ENCODE measurements at places on chromosomes 2 and 18.

GRCh38 chr18:6729247-6730091 lies at the start of gene ARHGAP28:
Gene ARHGAP28, plus strand, starts transcription at chr18:6729716. Its CDS starts 106 bp downstream, at chr18:6729822.
- DNase-seq: peak; percentile 80

DNA sequence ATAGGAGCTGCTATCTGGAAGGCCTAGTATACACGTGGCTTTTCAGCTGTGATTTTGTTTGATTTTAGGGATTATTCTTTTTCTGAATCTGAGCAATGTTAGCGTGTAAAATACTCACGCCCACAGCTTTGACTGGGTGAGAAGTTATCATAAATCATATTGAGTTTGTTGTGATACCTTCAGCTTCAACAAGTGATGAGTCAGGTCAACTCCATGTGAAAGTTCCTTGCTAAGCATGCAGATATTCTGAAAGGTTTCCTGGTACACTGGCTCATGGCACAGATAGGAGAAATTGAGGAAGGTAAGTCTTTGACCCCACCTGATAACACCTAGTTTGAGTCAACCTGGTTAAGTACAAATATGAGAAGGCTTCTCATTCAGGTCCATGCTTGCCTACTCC lies at the start of gene GKN1:
TSS of gene GKN1 (plus strand) at position 386 of the 400 bp plus-strand sequence. CDS start 42 bp downstream, outside the sequence.
- no peak for DNase-seq

- no peak for DNase-seq
These were observed 27.2 kb upstream of the FAM136A start for GRCh38 chr2:70328921-70329561.

DNA sequence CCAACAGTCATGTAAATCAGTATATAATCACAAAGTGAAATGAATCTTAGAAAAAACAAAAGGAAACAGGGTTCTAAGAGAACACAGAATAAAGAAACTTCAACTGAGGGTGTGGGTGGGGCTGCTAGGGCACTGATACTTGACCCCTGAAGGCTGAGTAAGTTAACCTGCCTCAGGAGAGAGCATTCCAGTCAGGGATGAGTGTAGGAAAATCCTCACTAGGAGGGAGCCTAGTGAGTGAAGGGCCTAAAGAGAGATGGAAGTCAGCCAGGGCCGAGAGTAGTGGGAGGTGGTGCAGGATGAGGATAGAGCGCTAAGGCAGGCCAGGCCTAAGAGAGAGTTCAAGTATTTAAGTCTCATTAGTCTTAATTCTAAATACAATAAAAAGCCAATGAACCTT lies 342.6 kb downstream of the SATB2 start:
- no peak for DNase-seq

GRCh38 chr18:36403896-36404820 lies 106.6 kb downstream of the FHOD3 start:
- DNase-seq: no peak

DNA sequence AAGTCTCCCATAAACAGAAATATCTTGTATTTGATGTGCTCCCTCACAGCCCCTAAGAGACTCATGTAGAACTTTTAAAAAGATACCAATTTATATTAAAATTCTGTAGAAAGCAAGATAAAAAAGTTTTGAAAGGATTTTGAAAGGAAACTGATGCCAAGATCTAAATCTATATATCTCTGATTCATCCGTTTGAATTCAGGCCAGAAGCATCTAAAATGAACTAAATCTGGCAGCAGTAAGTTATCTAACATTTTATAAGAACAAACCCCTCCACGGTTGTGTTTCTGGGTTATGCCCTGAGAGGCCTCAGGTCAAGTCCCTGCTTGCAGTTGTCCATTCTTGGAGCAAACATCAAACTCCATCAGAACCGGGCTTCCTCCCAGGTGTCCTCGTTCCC lies 165.8 kb downstream of the FBXO15 start:
- DNase-seq: no peak

- DNase-seq: no peak
These were observed 246.4 kb downstream of the VAPA start for GRCh38 chr18:10160251-10160650.

- DNase-seq: no peak
These were observed 93.9 kb downstream of the SH3RF3 start for GRCh38 chr2:109222825-109223471.

DNA sequence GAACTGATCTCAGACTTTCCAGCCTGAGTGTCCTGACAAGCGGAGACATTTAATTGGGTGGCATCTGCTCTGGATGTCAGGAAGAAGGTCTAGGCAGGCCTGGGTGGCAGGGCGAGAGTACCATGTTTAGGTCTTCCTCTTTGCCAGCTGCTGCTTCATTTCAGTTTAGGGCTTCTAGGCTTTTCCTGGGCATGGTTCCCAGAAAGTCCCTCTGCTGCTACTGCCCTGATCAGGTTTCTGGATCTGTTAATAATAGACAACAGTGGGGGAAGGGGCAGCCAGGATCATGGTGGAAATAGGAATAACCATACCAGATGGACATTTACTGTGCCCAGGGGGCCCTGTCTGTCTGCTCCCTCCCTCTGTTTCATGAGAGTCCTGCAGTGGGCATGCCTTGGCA lies 2.3 kb upstream of the PLCD4 start:
- DNase-seq: no peak

- no peak for DNase-seq
These were observed 229.8 kb downstream of the CCDC178 start for GRCh38 chr18:33210575-33211189.

GRCh38 chr2:102615620-102616436 lies 3.5 kb upstream of the SLC9A2 start:
- DNase-seq: peak; percentile 27

DNA sequence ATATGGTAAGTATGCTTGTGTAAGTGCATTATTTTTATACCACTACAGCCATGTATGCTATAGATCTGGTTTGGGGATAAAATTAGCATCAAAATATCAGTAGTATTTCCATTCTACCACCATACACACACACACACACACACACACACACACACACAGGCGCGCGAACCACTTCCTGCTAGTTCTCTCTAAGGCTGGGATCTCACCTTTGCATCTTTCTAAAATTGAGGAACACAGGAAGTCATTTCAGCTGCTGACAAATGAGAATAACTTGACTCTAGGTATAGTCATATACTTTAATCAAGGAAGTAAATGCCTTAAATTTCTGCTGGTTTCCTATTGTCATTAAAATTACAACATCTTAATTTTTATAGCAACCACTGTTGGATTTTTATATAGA lies 72.5 kb downstream of the RBM43 start:
- DNase-seq: no peak

Data from anterior cingulate cortex (tissue), 58 donors.